ENCODE measurements at places on chromosomes 1 and 21.

GRCh38 chr21:42427809-42428419 lies 24.2 kb downstream of the UBASH3A start:
- no peak for DNase-seq

GRCh38 chr1:93585059-93585966 lies 96.3 kb downstream of the BCAR3 start:
- DNase-seq: no peak

- no peak for DNase-seq
Measured at GRCh38 chr21:41545500-41546359, 37.8 kb upstream of the TMPRSS2 start.

GRCh38 chr1:227343727-227344551 lies 25.6 kb upstream of the CDC42BPA start:
- DNase-seq: no peak

- no peak for DNase-seq
Measured at GRCh38 chr1:224632381-224632871, 16.3 kb downstream of the CNIH3 start.

- no peak for DNase-seq
Measured at GRCh38 chr1:33168556-33169289, 13.1 kb downstream of the TRIM62 start.

GRCh38 chr1:43444151-43444828 lies 9.4 kb downstream of the HYI start:
- DNase-seq: no peak

DNA sequence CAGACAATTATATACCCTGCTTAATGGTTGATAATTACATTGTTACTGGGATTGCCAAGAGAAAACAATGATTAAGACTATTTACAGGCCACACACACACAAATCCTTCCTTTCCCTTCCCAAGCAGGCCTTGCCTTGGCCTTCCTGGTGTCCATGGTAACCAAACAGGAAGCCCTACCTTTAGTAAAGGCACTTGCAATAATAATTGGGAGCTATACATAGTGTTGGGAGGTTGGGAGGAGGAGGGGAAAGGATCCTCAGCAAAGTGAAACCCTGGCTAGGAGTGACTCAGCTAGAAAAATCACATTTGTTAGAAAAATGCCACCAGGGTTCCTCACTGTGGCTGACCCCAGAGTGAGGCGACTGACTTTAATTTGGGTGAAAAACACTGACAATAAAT lies 122.3 kb upstream of the ADAR start:
- no peak for DNase-seq

DNA sequence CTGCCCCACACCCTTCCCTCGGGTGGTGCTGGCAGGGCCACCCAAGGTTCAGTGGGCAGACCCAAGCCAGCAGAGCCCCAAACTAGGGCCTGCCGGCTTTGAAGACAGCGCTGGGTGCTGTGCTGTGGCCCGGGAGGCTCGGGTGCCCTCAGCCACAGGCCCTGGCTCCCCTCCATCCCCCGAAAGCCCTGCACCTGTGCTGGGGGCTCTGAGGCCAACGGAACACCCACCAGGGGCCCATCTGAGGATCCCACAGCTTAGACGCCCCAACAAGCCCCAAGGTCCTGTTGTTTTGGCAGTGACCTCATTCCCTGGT lies 8.6 kb downstream of the ITGB2 start:
- DNase-seq: no peak

GRCh38 chr1:30250338-30250983 lies 472.9 kb downstream of the MATN1 start:
- DNase-seq: no peak

- DNase-seq: no peak
Measured at GRCh38 chr1:915295-916172, 8.2 kb upstream of the SAMD11 start.

GRCh38 chr1:154490317-154490716 lies 11.7 kb upstream of the TDRD10 start:
- DNase-seq: no peak

DNA sequence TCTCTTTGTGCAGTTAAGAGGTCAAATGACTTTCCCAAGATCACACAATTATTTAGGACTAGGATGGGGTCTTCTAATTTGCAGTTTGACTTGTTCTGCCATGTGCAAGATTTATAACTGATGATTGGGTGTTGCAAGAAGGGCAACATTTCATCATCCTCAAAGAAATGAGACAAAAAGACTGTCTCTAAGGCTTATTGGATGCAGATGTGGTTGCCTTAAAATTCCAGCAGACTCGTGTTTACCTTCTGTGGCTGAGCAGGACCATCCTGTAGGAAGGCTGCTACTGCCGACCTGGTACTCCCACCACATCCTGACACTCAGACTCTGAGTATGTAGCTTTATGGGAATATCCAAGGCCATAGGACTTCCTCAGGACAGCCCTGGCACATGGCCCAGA lies 99.9 kb upstream of the SGIP1 start:
- DNase-seq: no peak

DNA sequence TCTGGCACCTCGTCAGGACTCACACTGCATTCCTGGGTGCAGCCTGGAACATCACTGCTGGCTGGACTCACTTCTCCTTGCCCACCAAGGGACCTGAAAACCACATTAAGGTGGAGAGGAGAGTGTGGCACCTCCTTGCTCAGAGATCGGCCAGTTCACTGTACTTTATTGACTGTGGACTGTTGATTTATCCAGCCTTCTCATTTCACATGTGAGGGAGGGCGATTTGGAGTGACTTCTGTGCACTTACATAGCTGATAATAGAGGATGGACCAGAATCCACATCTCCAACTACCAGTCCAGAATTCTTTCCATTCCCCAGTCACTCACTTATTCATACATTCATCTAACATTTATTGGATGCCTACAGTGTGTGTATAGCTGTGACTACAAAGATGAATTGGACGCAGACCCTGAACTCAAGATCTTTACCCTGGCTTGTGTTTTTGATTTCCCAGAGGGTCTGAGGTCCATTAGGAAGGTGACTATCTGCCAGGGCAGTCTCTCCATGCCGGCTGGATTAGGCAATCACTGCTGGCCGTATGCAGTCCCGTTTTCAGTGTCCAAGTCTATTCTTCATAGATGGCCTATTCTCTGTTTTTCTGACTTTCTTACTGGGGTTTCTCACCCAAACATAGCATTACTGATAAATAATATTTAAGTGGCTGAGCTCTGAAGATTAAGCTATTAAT lies 233.5 kb upstream of the SGIP1 start:
- no peak for DNase-seq

- no peak for DNase-seq
Measured at GRCh38 chr1:6657138-6657537, 32.5 kb downstream of the THAP3 start.

DNA sequence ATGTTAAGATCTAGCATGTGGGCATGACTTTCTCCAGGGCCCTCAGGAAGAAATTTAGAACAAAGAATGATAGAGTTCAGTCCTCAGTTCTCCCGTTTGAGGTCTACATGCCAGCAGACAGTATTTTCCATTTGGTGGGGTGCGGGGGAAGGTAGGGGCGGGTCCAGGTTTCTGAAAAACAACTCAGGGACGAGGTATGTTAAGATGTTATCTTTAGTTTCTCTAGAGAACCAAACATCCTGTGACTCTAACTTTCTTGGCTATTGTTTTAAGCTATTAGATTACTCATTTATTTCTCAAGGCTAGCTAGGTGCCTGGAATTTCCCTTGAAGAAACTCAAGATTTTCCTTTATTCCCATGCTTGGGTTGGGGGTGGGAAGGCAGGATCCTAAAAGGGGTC lies 42.3 kb upstream of the SYT14 start:
- no peak for DNase-seq

- DNase-seq: no peak
Measured at GRCh38 chr1:69499203-69499803, 68.4 kb upstream of the LRRC7 start.

DNA sequence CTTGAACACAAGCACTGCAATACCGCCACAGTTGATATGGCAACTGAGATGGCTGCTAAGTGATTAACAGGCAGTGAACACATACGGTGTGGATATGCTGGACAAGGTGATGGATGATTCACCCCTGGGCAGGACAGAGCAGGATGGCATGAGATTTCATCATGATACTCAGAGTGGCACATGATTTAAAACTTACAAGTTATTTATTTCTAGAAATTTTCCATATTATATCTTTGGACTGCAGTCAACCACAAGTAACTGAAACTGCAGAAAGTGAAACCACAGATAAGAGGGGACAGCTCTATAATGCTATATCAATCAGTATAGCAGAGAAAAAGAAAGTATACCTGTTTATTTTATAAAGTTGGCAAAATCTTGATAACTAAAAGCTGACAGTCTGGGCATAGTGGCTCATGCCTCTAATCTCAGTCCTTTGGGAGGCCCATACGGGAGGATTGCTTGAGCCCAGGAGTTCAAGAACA lies 47.9 kb downstream of the PHACTR4 start:
- peak; percentile 30 for DNase-seq

DNA sequence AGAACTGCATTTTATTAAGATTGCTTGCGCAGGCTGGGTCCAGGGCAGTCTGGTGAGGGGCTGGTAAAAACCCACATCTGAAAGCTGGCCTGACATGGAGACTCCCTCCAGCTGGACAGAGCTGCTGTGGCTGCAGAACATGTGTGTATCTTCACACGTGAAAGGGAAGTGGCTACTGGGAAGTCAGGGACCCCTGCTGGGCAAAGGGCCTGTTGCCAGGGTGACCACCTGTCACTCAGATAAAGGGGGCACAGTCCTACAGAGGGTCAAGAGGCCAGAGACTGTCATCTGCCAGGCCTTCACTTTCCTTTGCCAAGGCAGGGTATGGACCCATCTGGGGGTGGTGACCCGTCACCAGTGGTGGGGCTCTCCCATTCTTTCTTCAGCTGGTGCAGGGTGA lies 17.5 kb downstream of the NKAIN1 start:
- no peak for DNase-seq

DNA sequence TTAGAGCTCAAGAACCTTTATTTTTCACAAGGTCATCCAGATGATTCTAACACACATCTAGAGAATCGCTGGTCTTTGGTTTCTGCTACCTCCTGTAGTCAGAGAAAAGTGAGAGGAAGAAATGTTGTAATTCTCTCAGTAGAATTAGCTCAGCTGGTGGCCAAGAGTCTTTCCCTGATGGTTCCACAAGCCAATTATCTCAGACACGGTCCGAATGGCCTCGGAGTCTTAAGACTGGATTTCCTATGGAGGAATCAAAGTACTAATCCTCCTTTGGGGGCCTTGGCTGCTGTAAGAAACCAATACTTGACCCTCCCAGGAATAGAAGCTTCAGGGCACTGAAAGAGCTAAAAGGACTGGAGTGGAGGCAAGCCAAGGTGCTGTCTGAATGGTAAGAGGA lies 1.8 kb downstream of the TMEM81 start:
- DNase-seq: no peak

- no peak for DNase-seq
Measured at GRCh38 chr21:15445327-15445726, 284.5 kb upstream of the USP25 start.

- DNase-seq: no peak
Measured at GRCh38 chr1:48023488-48023887, 26.3 kb upstream of the TRABD2B start.

DNA sequence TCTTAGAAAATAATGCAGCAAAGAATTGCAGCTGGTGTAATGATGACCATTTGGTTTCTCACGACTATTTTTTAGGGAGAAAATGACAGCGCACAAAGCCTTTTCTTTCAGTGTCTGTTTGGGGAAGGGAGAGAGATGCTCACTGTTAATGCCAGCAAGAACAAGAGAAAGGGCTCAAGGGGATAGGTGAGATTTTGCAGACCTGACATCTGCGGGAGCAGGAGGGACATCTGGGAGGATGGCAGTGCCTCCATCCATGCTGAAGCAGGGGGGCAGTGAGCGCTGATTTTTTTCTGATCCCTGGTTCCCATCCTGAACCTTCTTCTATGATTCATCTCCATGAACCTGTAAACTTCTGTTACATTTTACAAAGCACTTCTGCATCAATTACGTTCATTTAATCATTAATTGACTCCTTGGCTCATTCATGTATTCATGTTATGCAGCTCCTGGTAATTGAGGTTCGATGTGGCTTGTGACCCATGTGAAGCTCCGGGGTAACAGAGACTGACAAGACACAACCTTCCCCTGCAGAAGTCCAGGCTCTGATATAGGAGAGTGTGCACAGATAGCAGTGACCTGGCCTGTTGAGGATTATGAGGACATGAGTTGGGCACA lies 595.3 kb downstream of the PTPRU start:
- DNase-seq: no peak

DNA sequence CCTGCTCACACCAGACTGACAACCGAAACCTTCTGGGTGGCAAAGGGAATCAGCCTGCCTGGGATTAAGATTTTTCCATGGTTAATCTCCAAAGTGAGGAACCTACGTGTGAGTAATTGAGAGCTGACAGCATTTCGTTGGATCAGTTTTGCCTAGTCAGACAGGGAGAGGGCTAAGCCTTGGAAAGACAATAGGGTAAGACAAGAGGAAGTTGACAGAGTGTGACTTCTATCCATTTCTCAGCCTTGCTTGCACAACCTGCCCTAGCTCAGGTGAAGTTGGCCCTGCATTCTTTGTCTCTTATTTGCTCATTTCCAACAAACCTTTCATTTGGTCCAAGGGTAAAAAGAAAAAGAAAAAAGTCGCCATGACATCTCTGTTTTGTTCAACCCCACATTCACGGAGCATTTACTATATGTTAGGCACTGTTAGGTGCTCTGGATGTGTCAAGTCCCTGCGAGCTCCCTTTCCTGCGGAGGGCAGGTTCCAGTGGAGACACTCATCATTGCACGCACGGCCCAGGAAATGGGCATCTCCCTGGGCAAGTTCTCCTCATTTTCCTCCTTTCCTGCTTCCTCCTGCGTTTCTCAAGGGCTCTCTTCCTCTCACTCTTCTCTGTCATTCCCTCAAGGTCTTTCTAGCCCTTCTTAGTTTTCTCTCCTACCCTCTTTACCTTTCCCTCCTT lies 23.3 kb downstream of the KIRREL1 start:
- no peak for DNase-seq

- no peak for DNase-seq
Measured at GRCh38 chr1:186977266-186977957, 148.7 kb downstream of the PLA2G4A start.

- peak; percentile 72 for DNase-seq
Measured at GRCh38 chr1:181424786-181425403, 58.4 kb upstream of the CACNA1E start.

- no peak for DNase-seq
Measured at GRCh38 chr1:29548091-29548490, 311.8 kb downstream of the PTPRU start.

DNA sequence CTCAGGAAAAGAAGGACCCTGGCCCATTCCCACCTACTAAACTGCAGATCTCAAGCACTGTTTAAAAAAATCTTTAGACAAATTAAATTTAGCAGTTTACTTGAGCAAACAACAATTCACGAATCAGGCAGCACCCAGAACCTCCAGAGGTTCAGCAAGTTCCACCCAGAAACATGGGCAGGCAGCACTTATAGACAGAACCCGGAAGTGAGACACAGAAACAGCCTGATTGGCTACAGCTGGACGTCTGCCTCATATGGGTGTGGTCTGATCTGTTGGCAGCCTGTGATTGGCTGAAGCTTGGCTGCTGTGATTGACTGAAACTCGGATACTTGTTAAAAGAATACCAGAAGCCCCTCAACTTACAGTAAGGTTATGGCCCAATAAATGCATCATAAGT lies 34.7 kb upstream of the COL6A2 start:
- no peak for DNase-seq

GRCh38 chr21:42852925-42853570 lies 26.3 kb downstream of the WDR4 start:
- no peak for DNase-seq

- no peak for DNase-seq
Measured at GRCh38 chr1:52723260-52723659, 3.0 kb upstream of the ZYG11B start.
